ENCODE measurements at places on chromosomes 1 and 21.
A peak's percentile ranks its signal among the peaks of the same experiment; 100 is the strongest.

DNA sequence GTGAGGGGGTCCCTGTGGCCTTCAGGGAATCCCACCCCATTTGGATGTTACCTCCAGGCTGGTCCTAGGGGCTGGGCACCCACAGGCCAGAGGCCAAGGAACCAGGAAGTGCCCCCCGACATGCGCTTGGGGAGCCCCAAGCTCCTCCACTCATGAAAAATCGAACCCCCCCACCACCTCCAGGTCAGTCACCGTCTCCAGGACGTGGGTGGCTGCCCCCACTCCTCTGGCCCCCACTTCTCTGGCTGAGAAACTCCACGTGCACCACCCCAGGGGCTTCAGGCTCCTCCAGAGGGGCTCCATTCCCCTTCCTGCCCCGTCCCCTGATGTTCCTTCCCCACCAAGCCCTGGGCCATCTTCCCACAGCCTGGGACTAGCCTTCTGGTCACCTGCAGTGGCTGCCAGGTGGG lies 30.5 kb upstream of the POFUT2 start:
- DNase-seq: no peak

- DNase-seq: peak; percentile 75
These were observed 3.6 kb downstream of the SKI start for GRCh38 chr1:2231532-2232254.

GRCh38 chr1:87940421-87940820 lies 611.7 kb downstream of the LMO4 start:
- no peak for DNase-seq

DNA sequence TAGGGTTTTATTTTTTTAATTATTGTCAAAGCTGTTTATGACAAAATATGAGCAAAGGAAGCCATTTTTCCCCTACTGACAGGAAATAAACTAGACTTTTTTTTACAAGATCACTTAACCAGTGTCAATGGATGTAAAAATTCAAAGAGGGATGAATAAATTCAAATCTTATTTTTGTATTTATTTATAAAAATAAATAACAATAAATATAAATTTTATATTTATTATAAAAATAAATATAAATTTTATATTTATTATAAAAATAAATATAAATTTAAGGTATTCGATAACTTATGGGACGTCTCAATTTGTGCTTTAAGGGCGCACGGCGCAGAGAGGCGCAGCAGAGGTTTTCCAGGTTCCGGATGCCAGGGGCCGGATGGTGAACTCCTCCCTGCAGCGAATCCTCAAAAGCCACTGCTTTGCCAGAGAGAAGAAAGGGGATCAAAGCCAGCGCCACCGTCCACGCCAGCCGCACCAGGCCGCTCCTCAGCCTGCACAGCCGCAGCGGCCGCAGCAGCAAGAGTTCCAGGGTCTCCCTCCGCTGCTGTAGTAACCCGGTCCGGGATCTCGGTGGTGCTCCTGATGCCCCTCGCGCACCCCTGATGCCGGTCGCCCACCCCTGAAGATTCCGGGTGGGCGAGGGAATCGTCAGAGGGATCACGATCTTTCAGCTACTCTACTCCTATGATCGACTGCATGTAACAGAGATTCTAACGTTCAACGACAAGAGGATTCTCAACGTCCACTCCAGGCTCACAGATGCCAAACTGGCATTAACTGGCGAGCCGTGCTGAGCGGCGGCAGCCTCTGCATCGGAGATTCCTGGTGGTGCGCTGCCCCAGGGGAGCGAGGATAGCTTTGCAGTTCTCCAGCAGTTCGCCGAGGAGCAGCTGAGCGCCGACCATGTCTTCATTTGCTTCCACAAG lies 28.5 kb upstream of the RLF start:
- DNase-seq: no peak

Data from foreskin melanocyte (primary cell).